ENCODE measurements at places on chromosomes 6 and 20.

DNA sequence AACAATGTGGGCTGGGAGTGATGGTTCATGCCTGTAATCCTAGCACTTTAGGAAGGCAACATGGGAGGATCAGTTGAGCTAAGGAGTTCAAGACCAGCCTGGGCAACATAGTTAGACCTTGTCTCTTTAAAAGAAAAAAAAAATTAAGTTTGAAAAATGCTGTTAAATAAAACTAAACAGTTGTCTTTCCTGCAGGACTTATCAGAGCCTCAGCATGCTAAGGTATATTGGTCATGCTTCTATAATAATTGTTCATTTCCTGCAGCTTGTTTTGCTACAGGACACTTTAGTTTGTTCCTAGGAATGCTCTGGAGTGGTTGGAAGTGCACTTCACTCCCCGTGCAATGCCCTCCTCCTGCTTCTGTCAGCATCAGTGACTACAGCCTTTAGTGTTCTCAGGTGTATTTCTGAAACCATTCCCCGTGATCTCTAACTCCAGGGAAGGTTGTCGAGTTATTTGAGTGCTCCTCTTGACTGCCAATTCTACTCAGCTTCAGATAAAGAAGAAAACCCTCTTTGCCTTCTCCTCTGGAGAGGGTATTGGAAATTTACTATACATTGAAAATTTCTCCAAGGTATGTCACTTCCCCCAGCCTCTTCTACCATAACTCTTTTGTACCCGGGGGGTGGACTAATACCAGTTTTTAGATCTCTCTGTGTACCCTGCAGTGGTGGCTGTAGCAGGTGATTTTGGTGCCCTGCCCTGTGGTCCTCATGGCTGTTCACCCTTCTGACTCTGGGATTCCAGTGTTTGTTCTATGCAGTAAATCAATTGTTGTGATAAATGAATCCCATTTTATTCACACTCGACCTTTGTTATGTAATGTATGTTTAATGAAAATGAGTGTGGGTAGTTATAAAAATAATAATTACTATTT lies 33.8 kb downstream of the NHLRC1 start:
- DNase-seq = no peak

DNA sequence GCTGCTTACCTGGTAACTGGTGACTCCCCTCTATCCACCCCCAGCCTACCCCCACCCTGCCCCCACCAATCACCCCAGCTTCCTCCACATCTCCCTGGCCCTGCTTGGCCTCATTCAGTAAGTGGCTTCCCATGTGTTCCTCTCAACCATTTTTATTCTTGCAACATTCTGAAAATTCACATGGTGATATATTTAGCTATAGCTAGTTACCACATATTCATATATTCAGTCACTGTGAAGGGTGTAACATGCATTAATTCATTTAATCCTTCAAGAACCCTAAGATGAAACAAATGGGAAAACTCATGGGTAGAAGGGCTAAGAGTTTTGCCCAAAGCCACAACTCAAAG lies 95.4 kb upstream of the CEP85L start:
- DNase-seq = no peak

DNA sequence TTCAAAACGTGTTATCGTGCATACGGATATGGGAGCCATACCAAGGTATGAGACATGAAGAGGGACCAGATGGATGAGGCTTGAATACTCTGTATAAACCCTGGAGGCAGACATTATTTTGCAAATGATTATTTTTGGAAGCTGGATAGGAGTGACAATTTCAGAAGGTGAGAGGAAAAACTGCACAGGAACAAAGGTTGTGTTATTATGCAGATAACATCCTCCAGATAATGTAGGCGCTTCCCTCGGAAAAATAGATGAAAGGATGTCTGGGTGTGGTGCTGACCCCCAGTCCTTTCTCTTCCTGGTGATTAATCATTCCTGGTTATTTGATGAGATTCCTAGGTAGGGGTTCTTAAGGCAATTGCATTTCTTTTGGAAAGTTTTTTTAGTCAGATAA lies 36.4 kb upstream of the CD83 start:
- no peak for DNase-seq

DNA sequence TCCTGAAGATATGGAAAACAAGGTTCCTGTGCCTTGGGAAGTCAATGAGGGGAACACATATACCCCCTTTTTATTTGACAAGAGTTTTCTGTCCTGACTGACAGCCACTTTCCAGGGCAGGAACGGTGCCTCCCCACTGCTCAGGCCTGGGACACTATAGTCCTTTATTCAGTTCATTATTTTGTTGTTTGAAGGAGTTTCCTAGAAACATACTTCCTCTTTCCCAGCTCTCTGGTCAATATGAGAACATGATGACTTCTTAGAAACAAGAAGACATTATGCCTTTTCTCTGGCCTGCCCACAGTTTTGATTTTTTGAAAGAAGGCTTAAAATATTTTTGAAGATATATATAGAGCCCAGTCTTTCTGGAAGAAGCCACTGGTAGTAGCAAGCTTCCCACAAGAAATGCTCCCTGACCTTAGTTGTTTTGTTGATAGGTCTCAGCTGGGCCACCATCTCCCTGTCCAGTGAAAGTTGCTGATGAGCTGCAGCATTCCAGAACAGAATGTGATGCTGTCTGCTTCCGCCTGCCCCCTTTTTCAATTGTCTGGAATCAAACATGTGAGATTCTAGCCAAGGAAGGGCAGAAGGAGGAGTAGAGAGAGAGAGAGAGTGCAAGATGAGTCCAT lies 350.0 kb upstream of the PRND start:
- DNase-seq = no peak

- no peak for DNase-seq
Observed at GRCh38 chr20:42255821-42256220, 637.6 kb upstream of the CHD6 start.

Data from retina (tissue), 1 donor.